ENCODE measurements at places on chromosomes 5 and 9.

DNA sequence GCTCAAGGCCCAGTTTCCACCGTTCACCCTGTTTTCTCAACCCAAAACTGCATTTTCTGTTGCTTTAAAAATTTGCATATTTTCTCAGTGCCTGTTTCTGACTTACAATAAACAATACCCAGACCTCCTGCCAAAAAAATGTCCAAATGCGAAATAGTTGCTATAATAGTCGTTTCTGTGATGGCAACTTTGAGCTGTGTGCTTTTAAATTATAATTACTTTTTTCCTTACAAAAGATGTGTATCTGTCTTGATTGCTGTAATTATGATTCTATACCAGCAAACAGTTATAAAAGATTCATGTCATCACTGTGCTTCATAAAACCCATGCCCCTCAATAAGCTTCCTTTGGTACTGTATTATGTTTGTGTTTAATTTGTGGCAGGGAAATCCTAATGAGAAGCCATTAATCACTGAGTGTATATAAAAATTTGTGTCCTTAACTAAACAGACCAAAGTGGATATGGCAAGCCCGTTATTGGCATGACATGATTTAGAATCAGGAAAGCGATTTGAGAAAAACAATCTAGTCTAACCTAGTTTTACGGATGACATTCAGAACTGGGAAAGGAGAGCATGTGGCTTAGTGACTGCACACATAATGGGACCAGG lies 5.4 kb upstream of the SLC1A3 start:
- H3K4me3 ChIP-seq: no peak overlapping the region
- H3K36me3 ChIP-seq: no peaks in the 10 kb centered on the region
- H3K27me3 ChIP-seq: peaks cover 30% of the 10 kb centered on the region
- H3K27ac ChIP-seq: no peak overlapping the region
- H3K4me1 ChIP-seq: peaks cover 5% of the 10 kb centered on the region
- no peak for DNase-seq

DNA sequence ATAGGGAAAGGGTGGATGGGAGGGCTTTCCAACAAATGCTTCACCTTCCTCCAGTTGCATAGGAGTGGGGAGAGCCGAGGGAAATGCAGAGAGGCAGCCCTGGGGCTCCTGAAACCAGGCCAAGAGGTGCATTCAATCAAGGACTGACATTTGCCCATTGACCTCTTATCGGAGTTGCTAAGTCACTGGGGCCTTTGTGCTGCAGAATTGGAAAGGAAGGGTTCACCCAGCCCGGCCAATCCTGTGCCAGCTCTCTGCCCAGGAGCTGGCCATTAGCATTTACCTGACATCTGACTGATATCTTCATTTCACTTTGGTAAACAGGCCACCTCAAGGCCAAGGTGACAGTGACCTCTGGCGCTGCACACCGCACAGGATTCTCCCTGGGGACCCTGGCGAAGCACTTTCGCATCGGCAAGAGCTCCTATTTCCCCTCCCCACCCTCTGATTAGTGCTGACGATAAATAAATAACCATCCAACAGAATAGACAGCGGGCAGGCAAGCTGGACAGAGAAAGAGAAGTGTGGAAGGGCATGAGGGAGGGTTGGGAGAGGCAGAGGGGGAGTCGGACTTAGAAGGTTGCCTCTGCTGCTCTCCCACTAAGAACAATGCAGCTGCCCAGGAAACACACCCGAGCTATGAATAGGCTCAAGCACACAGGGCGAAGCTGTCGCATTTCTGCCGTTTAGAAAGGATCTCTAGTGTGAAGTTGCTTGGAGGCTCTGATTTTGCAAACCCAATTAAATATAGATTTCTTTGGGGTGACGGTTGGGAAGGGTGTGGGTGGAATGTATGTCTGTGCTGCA lies 57.0 kb upstream of the BOD1 start:
- no peak overlapping the region for H3K4me3 ChIP-seq
- H3K27ac ChIP-seq: no peak overlapping the region
- DNase-seq: no peak
- H3K27me3 ChIP-seq: no peaks in the 10 kb centered on the region
- H3K36me3 ChIP-seq: no peaks in the 10 kb centered on the region

DNA sequence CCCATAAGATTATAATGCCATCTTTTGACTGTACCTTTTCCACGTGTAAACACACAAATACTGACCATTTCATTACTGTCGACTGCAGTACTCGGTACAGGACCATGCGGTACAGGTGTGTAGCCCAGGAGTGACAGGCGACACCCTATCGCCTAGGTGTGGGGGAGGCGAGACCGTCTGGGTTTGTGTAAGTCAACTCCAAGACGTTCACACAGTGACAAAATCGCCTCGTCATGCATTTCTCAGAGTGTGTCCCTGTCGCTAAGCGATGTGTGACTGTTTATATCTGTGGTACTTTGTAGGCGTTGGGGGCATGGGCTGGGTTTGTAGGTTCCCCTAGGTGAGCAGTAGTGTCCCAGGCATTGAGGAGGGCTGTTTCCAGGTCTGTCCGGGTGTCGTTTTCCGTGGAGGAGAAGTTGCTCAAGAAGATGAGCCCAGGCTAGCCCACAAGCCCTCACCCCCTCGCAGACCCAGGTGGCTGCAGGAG lies 20.3 kb downstream of the NEK6 start:
- H3K4me3 ChIP-seq: no peak overlapping the region
- H3K27me3 ChIP-seq: no peaks in the 10 kb centered on the region
- DNase-seq: no peak
- no peaks in the 10 kb centered on the region for H3K36me3 ChIP-seq

DNA sequence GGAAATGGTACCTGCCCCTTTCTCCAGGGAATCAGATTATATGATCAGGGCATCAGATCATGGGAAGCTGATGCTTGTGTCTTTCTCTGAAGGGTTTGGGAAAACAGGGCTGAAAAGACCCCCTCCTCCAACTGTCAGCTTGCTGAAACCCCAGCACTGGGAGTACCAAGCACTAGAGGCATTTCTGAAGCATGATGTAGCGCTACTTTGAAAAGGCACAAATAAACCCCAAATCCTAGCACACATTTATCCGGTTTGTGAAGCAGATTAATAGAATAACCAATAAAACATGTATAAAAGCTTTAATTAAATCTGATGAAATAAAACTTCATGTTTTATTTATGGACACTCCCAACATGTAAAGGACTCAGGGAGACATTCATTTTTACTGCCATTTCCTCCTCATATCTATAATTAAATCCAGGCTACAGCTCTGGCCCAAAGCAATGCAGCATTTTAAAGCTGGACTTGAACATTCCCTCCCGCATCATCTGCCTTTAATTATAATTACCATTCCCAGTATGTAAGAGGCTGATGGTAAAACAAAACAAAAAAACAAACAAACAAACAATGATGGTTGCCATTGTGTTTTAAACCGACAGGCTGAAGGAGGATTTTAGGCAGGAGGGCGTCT lies 298.2 kb upstream of the RFX3 start:
- H3K27ac ChIP-seq: no peak overlapping the region
- DNase-seq: no peak
- H3K27me3 ChIP-seq: no peaks in the 10 kb centered on the region
- H3K36me3 ChIP-seq: peaks cover 1% of the 10 kb centered on the region

GRCh38 chr5:150645070-150645700 lies 4.7 kb downstream of the SYNPO start:
- H3K27me3 ChIP-seq: no peaks in the 10 kb centered on the region
- H3K4me1 ChIP-seq: no peaks in the 10 kb centered on the region
- no peak for DNase-seq

- H3K4me1 ChIP-seq: no peaks in the 10 kb centered on the region
- no peak overlapping the region for H3K4me3 ChIP-seq
- no peak for DNase-seq
- H3K27ac ChIP-seq: no peak overlapping the region
Observed at GRCh38 chr9:36772449-36773403, 200.0 kb downstream of the MELK start.

- H3K4me3 ChIP-seq: no peak overlapping the region
- peaks cover 4% of the 10 kb centered on the region for H3K27me3 ChIP-seq
- H3K27ac ChIP-seq: no peak overlapping the region
- no peaks in the 10 kb centered on the region for H3K4me1 ChIP-seq
- H3K36me3 ChIP-seq: no peaks in the 10 kb centered on the region
- DNase-seq: no peak
Observed at GRCh38 chr5:115413651-115414050, 117.2 kb upstream of the CCDC112 start.

- H3K4me3 ChIP-seq: no peak overlapping the region
- no peaks in the 10 kb centered on the region for H3K4me1 ChIP-seq
- H3K36me3 ChIP-seq: no peaks in the 10 kb centered on the region
- peaks cover 4% of the 10 kb centered on the region for H3K27me3 ChIP-seq
Observed at GRCh38 chr5:173413471-173413982, 85.3 kb upstream of the STC2 start.

DNA sequence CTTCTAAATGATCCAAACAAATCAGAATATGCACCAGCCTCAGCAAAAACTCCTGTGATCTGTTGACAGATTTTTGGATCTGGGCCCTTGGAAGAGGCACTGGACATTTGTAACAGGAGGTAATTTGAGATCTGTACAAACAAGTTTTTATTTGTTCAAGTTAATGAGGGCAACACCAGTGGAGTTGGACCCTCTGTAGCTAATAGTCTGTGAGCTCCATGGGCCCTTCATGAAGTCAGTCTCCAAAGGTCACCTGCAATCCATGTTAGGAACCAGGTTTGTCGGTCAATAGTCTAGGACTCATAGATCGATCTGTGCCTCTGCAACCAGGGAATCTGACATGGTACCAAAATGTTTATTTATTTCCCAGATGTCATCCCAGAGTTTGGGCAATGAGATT lies 40.9 kb downstream of the PAM start:
- no peaks in the 10 kb centered on the region for H3K36me3 ChIP-seq
- H3K4me1 ChIP-seq: peaks cover 18% of the 10 kb centered on the region
- H3K4me3 ChIP-seq: no peak overlapping the region
- no peaks in the 10 kb centered on the region for H3K27me3 ChIP-seq
- no peak for DNase-seq

DNA sequence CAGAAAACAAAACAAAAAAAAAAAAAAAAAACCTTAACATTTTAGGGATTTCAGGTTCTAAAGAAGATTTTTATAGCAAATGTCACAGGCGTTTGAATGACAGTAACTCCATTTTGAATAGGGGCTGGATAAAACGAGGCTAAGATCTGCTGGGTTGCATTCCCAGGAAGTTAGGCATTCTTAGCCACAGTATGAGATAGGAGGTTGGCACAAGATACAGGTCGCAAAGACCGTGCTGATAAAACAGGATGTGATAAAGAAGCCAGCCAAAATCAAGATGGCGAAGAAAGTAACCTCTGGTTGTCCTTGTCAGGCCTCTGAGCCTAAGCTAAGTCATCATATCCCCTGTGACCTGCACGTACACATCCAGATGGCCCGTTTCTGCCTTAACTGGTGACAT lies 425.6 kb upstream of the PTPRD start:
- no peaks in the 10 kb centered on the region for H3K27me3 ChIP-seq
- H3K27ac ChIP-seq: no peak overlapping the region

GRCh38 chr9:71929223-71929622 lies 17.8 kb downstream of the C9orf85 start:
- no peaks in the 10 kb centered on the region for H3K27me3 ChIP-seq
- H3K36me3 ChIP-seq: peaks cover 12% of the 10 kb centered on the region
- no peak overlapping the region for H3K27ac ChIP-seq
- no peak for DNase-seq

DNA sequence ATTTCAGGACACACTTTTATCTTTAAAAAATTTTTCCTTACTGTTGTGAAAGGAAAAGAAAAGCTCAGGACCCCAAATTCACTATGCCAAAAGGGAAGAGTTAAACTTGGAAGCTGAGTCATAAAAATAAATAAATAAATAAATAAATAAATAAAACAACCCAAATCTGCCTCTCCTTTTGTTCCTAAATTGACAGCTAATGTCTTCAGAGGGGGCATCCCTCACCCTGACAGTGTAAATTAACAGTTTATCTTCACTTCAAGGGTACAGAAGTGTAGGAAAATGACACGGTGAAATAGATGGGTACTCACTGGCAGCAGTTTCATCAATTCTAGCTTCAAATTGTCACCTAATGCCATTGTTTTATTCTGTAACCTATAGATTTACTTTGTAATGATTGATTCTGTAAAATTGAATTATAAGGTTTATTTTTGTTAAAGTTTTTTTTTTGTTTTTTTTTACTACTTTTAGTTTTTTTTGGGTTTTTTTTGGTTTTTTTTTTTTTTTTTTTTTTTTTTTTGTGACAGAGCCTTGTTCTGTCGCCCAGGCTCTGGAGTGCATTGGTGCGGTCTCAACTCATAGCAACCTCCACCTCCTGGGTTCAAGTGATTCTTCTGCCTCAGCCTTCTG lies 18.5 kb upstream of the ANXA1 start:
- peaks cover 30% of the 10 kb centered on the region for H3K4me1 ChIP-seq
- peak overlapping the region; percentile 80 for H3K4me3 ChIP-seq
- H3K27me3 ChIP-seq: no peaks in the 10 kb centered on the region

GRCh38 chr5:36660397-36661049 lies 54.1 kb downstream of the SLC1A3 start:
- H3K27ac ChIP-seq: no peak overlapping the region
- H3K27me3 ChIP-seq: peaks cover 14% of the 10 kb centered on the region
- H3K36me3 ChIP-seq: no peaks in the 10 kb centered on the region

GRCh38 chr9:92602413-92602812 lies 66.6 kb upstream of the ECM2 start:
- DNase-seq: no peak
- H3K4me1 ChIP-seq: peaks cover 3% of the 10 kb centered on the region
- H3K36me3 ChIP-seq: peaks cover 6% of the 10 kb centered on the region
- no peak overlapping the region for H3K27ac ChIP-seq

GRCh38 chr5:148897842-148898241 lies 71.4 kb downstream of the ADRB2 start:
- no peak overlapping the region for H3K27ac ChIP-seq
- peaks cover 19% of the 10 kb centered on the region for H3K27me3 ChIP-seq
- no peaks in the 10 kb centered on the region for H3K4me1 ChIP-seq
- H3K36me3 ChIP-seq: no peaks in the 10 kb centered on the region
- no peak overlapping the region for H3K4me3 ChIP-seq

- peaks cover 20% of the 10 kb centered on the region for H3K27me3 ChIP-seq
- H3K27ac ChIP-seq: peak within 1 kb of the TSS; percentile 86
- peak; percentile 81 for DNase-seq
- peaks cover 51% of the 10 kb centered on the region for H3K4me1 ChIP-seq
Observed at GRCh38 chr9:36136272-36136893, at the start of gene GLIPR2. Gene GLIPR2, plus strand, starts transcription at chr9:36136733. Its CDS starts 46 bp downstream, at chr9:36136779.

DNA sequence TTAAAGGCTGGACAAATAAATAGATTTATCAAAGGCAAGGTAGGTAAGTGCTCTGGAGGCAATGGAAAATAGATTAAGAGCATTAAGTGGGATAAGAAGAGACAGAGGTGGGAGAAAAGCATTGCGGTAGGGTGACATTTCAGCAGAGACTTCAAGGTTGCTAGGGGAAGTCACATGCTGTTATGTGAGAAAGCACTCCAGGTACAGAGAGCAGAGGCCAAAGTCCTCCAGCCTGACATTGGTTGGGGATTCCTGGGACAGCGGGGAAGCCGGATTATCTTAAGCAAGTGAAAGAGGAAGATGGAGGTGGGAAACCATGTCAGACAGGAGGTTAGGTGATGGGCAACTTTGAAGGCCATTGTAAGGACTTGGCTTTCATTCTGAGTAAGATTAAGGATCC lies 1222.9 kb downstream of the PTPRD start:
- no peak overlapping the region for H3K27ac ChIP-seq
- no peaks in the 10 kb centered on the region for H3K27me3 ChIP-seq
- H3K4me1 ChIP-seq: no peaks in the 10 kb centered on the region
- H3K4me3 ChIP-seq: no peak overlapping the region
- H3K36me3 ChIP-seq: no peaks in the 10 kb centered on the region
